ENCODE measurements at places on chromosomes 5 and 9.

DNA sequence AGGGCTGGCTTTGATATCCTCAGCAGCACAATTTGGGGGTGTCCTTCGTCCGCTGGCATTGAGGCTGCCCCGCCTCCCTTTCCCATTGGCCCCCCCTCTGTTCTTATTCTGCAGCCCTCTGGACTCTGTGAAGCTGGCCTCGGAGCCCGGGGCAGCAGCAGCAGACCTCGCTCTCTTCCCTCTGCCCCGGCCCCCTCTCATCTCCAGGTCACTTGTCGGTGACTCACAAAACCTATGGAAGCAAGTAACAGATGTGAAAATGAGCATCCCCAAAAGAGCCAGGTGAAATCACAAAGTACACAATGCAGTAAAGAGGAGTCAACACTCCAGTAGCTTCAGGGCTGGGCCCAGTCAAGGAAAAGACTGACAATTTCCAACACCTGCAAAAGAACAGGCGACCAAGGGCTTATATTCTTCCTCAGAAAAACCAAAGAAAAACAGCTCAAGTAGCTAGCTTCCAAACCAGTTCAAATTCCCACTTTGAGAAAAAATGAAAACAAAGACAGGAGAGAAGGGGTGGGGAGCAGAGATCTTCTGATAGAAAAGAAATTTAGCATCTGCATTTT is 97.5 kb downstream of the ZNF608 start:
- no peak for DNase-seq

DNA sequence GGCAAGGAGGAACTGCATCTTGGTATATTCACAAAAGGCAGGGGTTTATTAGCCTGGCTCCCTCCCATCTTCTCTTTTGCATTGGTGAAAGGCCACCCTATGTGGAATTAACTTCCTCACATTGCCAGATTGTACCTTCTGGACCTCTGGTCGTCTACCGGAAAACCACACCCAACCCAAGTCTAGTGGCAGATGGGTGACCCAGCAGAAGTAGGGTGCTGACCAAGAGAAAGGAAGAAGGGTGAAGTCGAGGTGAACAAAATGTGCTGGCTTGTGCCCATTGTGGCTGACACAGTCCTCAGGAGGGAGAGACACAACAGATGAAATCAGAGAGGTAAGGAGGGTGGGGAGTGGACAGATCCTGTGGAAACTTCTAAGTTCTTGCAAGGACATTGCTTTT is 39.8 kb upstream of the DAP start:
- DNase-seq = no peak

DNA sequence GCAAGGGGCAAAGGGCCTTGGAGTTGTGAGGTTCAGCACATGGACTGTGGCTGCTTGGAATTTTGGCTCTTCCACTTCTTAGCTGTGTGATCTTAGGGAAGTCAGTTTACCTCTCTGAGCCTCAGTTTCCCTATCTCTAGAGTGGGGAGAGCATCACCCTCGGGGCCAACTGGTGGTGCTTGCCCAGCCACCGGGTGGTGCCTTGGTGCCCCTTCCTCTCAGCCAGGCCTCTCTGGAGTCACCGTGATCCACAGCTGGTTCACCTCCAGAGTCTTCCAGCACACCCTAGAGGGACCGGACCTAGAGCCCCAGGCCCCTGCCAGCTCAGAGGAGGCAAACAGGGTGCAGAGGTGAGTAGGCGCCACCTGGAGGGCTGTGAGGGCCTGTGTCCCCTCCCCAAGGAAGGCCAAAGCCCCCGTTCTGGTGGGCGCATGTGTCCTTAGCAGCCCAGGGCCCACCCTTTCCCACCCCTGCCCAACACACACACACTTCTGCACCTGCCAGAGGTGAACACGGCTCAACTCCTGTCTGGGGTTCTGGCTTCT is 7.7 kb downstream of the ADGRD2 start:
- DNase-seq = no peak

- no peak for DNase-seq
Observed at GRCh38 chr5:137606401-137606800, 107.3 kb upstream of the SPOCK1 start.

- DNase-seq = peak; percentile 19
Observed at GRCh38 chr5:163504079-163504931, 1.1 kb upstream of the MAT2B start.

DNA sequence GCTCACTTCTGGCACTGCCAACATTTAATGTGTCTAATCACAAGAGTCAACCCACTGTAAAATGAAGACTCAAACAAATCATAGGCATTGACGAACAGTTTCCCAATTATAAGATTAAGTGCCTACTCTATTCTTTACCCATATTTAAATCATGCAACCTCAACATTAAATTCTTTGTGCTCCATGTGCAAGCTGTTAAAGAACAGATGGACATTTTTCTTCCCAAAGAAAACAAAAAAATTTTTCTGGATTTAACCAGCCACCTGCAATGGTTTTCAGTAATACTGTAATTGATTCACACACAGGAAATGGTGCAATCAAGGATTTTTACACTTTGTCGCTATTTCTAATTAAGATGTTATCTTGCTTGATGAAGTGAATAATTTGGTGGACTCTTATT is 3.6 kb downstream of the HNRNPK start:
- no peak for DNase-seq

DNA sequence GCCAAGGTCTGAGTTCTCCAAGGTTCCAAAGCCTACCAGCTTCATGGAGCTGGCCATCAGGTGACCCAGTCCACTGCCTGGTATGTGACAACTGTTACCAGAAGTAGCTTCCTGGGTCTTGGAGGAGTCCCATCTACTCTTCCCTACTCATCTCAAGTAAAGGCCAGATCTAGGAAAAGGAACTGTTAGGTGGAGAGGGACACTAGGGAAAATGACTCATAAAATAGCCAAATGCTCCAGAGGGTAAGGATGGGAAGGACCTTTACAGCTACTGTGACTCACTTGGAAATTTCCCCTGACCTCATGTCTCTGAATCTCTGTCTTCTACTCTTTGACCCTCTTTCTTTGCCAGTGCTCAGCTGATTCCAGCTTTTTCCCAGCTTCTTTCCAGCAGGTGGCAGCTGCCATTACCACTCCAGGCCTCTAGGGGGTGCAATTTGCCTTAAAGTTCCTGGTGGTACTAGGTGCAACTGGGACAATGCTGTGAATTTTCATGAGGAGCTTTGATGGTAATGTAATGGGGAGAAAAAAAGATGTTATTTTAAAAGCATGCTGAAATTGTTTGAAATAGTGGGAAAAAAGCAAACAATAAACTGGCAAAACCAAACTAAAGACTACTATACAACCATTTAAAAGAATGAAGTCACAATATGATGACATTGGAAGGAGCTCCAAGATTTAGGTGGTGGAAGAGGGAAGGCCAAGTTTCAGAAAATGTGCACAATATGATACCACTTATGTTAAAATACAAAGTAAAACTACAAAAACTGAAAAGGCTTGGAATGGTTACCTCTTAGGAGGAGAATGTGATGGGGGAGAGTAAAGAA is 27.1 kb upstream of the MYORG start:
- no peak for DNase-seq

GRCh38 chr5:135489466-135490244 is 37.5 kb upstream of the TIFAB start:
- DNase-seq = no peak

DNA sequence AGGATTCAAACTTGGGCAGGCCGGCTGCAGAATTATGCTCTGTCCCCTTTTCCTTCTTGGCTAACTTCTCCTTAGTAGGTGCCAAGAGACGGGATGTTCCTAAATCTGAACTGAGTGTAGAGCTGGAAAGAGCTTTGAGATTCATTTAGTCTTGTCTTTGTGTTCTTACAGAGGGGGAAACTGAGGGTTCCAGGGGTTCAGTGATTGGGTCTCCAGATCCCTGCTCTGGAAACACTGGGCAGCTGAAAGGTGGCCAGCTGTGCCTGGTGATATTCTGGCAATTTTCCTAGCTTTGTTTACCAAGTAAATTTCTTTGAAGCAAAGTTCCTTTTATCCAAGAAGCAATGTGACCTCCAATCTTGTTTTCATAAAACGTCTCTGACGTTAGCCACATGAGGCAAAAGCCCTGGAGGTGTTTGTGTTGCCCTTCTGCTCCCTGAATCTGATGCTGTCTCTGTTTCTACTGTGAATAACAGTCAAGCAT is 288.7 kb downstream of the ZSWIM6 start:
- DNase-seq = no peak

- no peak for DNase-seq
Observed at GRCh38 chr5:107300721-107301327, 369.9 kb downstream of the EFNA5 start.

GRCh38 chr5:143573568-143574170 is 170.2 kb upstream of the NR3C1 start:
- DNase-seq = no peak

DNA sequence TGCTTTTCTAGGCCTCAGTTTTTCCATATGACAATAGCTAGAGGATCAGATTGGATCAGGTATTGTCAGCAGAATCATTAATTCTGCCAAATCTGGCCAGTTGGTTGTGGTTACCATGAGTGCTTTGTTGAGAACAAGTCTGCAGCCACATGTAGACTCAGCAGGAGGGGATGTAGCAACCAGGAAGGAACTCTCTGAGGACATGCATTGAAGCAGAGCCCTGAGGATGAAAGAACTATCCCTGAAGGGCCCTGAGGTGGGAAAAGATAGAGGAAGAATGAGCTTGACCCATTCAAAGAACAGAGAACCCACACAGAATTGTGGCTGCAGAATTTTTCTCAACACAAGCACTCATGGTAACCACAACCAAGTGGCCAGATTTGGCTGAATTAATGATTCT is 60.1 kb upstream of the AFAP1L1 start:
- no peak for DNase-seq

DNA sequence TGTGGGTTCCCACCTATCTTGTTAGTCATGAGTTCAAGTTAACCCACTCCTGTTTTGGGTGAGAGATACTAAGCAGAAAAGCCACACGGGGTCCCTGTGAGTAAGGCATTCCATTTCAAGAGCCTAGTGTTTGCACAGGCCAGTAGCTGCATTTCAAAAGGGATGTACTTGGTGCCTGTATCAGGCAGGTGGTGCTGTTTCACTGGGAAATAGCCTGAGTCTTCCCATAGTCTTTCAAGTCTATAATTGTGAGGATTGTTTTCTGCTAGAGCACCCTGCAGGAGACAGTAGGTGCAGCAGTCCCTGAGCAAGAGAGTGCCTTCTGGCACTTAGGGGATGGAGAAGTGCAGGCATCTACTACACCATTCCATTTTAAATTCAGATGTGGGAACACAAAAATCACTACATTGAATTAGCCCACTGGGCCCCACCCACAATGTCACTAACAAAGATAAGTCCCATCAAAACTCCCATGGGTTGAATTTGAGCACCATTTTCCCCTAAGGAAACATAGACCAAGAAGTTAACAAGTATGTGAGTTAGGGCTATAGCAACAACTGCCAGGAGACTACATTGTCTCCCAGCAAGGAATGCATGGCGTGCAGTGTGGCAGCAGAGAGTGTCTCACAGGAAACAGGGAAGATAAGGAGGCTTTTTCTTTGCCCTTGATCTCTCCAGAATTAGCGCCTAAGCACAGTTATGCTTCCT is 263.2 kb downstream of the COX7C start:
- DNase-seq = peak; percentile 16

DNA sequence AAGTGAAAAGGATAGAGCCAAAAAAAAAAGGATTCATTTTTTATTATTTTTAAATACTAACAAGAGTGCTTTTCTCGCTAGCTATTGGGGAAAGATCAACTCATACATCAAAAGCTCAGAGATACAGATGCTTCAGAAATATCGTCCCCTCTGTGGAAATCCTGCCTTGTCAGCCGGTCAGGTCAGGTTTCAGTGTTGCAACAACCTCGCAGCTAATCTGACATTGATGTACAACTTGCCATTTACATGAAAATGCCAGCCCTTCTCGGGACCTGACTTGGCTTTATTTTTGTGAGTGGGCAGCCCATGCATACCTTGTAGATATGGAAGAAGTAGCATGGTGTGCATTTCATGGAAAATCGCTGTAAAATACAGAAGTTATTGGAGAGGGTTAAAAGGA is 358.8 kb upstream of the ADAMTS16 start:
- DNase-seq = no peak

DNA sequence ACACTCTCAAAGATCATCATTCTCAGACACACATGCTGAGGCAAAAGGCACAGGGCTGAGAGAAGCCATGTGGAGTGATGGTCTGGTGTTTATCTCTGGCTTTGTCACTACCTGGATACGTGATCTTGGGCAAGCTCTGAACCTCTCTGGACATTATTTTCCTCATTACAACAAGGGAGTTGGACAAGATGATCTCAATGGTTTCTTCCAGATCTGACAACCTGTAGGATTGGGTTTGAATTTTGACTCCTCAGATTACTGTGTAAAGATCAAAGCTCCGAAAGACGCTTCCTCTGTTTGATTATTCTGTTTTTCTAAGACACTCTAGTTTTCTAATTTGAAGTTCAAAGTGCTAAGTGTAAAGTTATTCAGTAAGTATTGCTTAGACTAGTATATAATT is 20.0 kb downstream of the NUDT2 start:
- no peak for DNase-seq

GRCh38 chr9:7121055-7121454 is 363.3 kb downstream of the KDM4C start:
- no peak for DNase-seq

DNA sequence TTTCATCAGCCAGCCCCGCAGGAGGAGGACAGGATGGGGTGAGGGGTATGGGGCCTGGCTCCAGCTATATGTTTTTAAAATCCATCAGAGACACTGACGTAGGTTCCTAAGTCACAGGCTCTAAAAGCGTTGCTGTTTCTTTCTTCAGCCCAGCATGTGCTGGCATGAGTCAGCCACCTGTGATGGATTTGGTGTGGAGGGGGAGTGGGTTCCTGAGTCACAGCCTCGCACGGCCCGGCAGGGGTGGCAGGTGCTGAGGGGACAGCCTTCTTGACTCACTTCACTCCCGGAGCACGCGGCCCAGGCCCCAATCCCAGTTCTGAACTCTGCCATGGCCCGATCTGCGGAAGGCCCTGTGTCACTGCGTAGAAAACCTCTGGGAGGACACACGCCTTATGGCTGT is 38.8 kb upstream of the RPL26L1 start:
- DNase-seq = no peak

GRCh38 chr5:119287547-119288111 is 68.2 kb upstream of the TNFAIP8 start:
- no peak for DNase-seq

GRCh38 chr5:52778781-52779180 is 8.9 kb upstream of the ITGA1 start:
- DNase-seq = no peak

- no peak for DNase-seq
Observed at GRCh38 chr5:34695275-34696027, 39.3 kb downstream of the RAI14 start.

DNA sequence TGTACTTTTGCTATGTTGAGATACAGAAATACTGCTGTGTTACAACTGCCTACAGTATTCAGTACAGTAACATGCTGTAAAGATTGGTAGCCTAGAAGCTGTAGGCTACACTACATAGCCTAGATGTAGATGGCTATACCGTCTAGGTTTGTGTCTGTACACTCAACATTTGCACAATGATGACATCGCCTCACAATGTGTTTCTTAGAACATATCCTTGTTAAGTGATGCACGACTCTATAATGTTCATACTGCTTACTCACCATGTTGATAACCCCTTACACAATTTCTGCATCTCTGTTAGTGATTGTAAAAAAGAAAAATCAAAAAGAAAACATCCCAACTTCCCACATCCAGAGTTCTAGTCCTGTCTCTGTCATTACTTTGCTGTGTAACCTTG is 450.0 kb downstream of the CCDC171 start:
- no peak for DNase-seq

- DNase-seq = no peak
Observed at GRCh38 chr9:127252410-127253318, 11.9 kb upstream of the GARNL3 start.

GRCh38 chr5:6190838-6191237 is 187.5 kb downstream of the MED10 start:
- no peak for DNase-seq

- no peak for DNase-seq
Observed at GRCh38 chr5:119273391-119273839, 82.4 kb upstream of the TNFAIP8 start.
